NCI-H1417 (cell line): ENCODE measurements at places on chromosomes 1 and 21.

- no peak for DNase-seq
Measured at GRCh38 chr1:177772386-177772960, 197.4 kb downstream of the SEC16B start.

DNA sequence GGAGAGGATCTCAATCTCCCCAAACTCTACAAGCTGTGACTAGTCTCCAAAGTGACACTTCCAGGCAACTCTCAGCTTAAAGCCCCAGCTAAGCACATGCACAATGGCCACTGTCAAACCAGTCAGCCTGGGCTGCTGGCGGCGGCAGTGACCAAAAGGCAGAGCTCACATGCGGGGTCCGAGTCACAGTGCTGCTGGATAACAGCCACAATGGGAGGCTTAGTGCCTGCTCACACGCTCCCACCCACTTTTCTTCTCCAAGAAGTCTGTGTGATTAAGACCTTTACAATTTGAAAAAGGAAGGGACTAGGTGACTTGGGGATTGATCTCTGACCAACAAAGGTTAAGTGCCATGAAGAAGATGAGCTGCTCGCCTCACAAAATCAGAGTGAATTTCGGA, 16.8 kb downstream of the RIPK4 start:
- DNase-seq, result no peak

GRCh38 chr1:229370601-229371021, 27.8 kb upstream of the CCSAP start:
- DNase-seq, result peak; percentile 89

DNA sequence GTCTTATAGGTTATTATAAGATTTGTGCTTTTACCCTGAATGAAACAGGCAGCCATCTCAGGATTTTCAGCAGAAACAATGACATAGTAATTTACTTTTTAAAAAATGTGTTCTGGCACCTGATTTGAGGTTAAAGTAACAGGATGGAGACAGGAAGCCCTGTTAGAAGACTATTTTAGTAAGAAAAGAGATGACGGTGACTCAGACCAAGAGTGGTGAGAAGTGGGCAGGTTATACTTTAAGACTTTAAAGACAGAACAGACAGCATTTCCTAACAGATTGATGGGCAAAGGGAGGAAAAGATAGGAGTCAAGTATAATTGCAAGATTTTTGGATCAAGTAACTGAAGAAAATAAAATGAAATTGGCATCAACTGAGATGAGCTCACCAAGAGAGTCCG, 436.8 kb upstream of the NR5A2 start:
- no peak for DNase-seq

- no peak for DNase-seq
Measured at GRCh38 chr1:92964998-92965397, 3.7 kb upstream of the DIPK1A start.

DNA sequence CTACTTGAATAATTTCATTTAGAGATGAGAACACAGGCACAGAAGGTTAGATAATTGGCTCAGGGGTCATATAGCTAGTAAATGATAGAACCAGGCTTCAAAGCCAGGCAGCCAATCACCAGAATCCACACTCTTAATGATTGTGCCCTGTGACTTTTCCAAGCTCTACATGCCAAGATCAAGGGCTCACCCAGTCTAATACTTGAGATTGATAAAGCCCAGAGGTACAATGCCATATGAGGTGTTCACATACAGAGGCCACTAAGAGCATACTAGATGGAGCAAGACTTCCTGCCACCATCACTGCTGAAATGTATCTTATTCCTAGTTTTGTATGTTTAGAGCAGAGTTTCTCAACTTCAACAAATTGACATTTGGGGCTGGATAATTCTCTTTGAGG, 40.9 kb upstream of the MCOLN3 start:
- DNase-seq, result no peak

- DNase-seq, result no peak
Measured at GRCh38 chr1:93821423-93822144, 57.4 kb downstream of the DNTTIP2 start.

GRCh38 chr1:17798799-17799382, 43.8 kb downstream of the ACTL8 start:
- DNase-seq, result no peak

- no peak for DNase-seq
Measured at GRCh38 chr1:94970783-94971182, 43.9 kb upstream of the CNN3 start.

GRCh38 chr21:33334824-33335223, 10.1 kb downstream of the IFNAR1 start:
- no peak for DNase-seq

- peak; percentile 28 for DNase-seq
Measured at GRCh38 chr1:106061586-106062495, 994.6 kb upstream of the PRMT6 start.

- no peak for DNase-seq
Measured at GRCh38 chr1:5157175-5157574, 502.8 kb downstream of the AJAP1 start.
